ENCODE measurements at places on chromosomes 3 and 15. TPM values are rescaled to one million over a fixed set of nuclear protein-coding genes. Genes with fewer than 3 reads are reported as not detected.

Gene CPNE4
- polyA plus RNA-seq: not detected

- H3K4me3 ChIP-seq: no peak overlapping the region
- no peak overlapping the region for H3K27ac ChIP-seq
- no peaks in the 10 kb centered on the region for H3K27me3 ChIP-seq
- DNase-seq: no peak
Observed at GRCh38 chr3:192156382-192156781, 571.0 kb downstream of the FGF12 start.

DNA sequence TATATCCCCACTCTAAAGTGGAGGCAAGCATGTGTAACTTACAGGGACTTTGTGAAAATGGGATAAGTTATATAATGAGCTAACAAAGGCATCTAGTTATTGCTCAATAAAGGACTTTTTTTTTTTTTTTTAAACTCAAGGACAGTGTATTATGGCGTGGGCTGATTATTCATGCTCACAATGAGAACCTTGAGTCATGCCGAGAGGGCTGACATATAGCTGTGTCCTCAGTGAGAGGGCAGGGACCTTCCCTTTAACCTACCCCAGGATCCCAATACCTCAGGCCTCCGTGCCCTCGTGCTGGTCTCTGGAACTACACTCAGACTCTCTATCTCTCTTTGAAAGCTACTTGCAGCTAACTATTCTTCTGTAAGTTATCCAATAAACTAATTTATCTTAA, 319.9 kb upstream of the ICE2 start:
- H3K4me1 ChIP-seq: peaks cover 14% of the 10 kb centered on the region
- peaks cover 1% of the 10 kb centered on the region for H3K36me3 ChIP-seq
- H3K27me3 ChIP-seq: no peaks in the 10 kb centered on the region
- no peak for DNase-seq
- H3K27ac ChIP-seq: no peak overlapping the region

GRCh38 chr3:41363830-41364523, 164.7 kb downstream of the CTNNB1 start:
- no peaks in the 10 kb centered on the region for H3K4me1 ChIP-seq
- no peaks in the 10 kb centered on the region for H3K27me3 ChIP-seq
- H3K27ac ChIP-seq: no peak overlapping the region

GRCh38 chr3:124774327-124774718, 44.1 kb downstream of the UMPS start:
- DNase-seq: no peak
- no peak overlapping the region for H3K4me3 ChIP-seq
- peaks cover 12% of the 10 kb centered on the region for H3K4me1 ChIP-seq
- peaks cover 5% of the 10 kb centered on the region for H3K36me3 ChIP-seq

GRCh38 chr3:173217127-173217526, 76.1 kb upstream of the SPATA16 start:
- H3K36me3 ChIP-seq: no peaks in the 10 kb centered on the region
- DNase-seq: no peak
- peaks cover 2% of the 10 kb centered on the region for H3K27me3 ChIP-seq
- no peaks in the 10 kb centered on the region for H3K4me1 ChIP-seq

DNA sequence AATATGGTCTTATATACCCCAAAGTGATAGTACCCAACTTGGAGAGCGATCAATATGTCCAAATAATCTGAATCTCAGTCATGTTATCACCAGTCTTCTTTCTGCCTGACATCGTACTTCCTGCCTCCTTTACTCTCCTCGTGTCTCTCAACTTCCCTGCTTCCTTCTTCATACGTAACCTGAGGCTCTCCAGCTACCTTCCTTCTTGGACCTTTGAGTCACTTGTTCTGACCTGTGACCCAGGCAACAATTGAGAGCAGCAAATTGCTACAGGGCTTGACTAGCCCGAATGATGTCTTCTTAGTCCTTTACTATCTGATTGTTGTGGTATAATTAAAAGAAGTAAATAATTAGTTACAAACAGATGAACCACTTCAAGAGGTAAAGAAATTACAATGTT, 145.9 kb upstream of the MBNL1 start:
- H3K4me1 ChIP-seq: no peaks in the 10 kb centered on the region
- no peaks in the 10 kb centered on the region for H3K36me3 ChIP-seq
- no peak for DNase-seq
- H3K27ac ChIP-seq: no peak overlapping the region
- H3K4me3 ChIP-seq: no peak overlapping the region
